Stimulated activated CD4-positive, alpha-beta T cell treated with anti-CD3 and anti-CD28 coated beads, Interleukin-4, amount 100 ng/mL, for 1 hour (primary cell): ENCODE measurements at places on chromosomes 16 and 17.

GRCh38 chr17:65514082-65514481, 47.4 kb downstream of the AXIN2 start:
- DNase-seq: no peak

DNA sequence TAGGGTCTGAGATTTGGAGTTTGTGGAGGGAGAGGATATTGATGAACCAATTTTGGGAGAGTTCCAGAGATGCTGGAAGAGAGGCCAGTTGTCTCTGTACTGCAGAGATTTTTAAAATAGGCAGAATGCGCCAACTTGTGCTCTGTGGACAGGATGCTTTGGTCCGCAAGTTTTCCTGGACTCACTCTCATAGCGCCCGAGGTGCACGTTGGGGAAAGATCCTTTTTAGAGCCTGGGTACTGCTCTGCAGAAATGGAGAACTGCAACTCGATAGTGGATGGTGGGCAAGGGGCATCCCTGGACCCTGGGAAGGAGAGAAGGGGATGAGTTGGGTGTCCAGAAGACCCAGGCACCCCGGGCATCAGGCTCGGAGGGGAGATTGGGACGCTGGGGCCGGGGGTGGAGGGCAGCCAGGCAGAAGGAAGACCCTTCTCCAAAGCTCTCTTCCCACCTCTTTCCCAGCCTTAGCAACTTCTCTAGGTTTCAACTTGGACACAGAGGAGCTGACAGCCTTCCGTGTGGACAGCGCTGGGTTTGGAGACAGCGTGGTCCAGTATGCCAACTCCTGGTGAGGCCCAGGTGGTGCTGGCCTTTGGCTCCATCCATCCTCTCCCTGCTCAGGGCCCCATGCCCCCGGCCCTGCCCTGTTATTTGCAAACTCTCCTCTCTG, 590 bp downstream of the ITGAX start:
- DNase-seq: no peak

- DNase-seq: peak; percentile 4
Measured at GRCh38 chr16:67504031-67505021, 21.0 kb upstream of the AGRP start.

DNA sequence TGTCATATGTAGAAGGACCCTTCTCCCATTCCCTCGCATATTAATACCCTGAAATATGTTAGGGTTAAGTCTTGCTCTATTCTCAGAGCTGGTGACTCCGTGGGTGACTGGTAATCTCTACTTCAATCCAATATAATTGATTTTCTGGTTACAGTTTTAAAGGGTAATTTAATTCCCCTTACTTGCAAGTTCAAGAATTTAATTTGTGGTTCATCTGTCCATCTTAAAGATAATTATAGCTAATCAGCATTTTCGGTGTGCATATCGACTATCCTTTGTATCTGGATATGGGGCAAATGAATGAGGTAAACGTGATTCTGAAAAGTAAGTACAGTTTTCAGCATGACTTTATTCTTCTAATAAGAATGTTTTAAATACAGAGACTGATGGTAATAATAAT, 250.0 kb downstream of the CNTNAP4 start:
- DNase-seq: no peak
